ENCODE measurements at places on chromosomes 6 and 20.
A peak's percentile ranks its signal among the peaks of the same experiment; 100 is the strongest.

- DNase-seq: no peak
These were observed 79.2 kb upstream of the STMND1 start for GRCh38 chr6:17022604-17023003.

DNA sequence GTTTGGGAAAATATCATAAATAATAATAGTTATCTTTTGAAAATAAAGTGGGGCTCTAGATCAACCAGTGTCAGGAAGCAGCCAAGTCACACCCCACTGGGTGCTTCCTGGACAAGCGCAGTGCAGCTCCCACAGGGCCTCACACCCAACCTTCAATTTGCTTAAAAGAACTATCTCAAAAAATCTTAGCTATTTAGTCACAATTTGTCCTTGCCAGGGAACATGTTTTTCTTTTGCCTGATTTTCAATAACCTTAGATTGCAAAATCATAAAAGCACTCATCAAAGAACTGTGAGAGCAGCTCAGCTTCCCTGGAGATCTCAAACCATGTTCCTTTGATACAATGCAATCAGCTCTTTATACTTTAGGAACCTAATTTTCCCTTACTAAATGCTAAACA lies 1.6 kb upstream of the NCOA7 start:
- no peak for DNase-seq

DNA sequence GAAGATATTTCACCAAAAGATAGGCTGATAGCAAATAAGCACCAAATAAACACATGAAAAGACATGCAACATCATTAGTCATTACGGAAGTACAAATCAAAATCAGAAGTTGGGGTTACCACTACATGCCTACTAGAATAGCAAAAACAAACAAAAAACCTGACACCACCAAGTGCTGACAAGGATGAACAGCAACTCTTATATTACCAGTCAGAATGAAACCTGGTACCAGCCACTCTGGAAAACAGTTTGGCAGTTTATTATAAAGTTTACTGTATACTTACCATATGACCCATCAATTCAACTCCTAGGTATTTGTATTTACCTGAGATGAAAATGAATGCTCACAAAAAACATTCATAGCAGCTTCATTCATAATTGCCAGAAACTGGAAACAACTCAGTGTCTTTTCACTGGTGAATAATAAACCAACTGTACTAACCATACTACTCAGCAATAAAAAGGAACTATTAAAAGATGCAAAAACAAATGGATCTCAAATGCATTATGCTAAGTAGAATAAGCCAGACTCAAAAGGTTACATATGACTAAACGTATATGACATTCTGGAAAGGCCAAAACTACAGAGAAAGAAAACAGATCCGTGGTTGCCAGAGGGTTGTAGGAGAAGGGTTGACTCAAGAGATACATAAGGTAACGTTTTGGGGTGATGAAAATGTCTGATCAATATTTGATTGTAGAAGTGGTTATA lies 33.0 kb downstream of the NUP153 start:
- no peak for DNase-seq

- no peak for DNase-seq
These were observed 1.5 kb upstream of the GFOD1 start for GRCh38 chr6:13488896-13489237.

- no peak for DNase-seq
These were observed 129.8 kb downstream of the TPBG start for GRCh38 chr6:82493467-82493866.

GRCh38 chr20:52118016-52118623 lies 73.5 kb downstream of the ZFP64 start:
- DNase-seq: no peak

DNA sequence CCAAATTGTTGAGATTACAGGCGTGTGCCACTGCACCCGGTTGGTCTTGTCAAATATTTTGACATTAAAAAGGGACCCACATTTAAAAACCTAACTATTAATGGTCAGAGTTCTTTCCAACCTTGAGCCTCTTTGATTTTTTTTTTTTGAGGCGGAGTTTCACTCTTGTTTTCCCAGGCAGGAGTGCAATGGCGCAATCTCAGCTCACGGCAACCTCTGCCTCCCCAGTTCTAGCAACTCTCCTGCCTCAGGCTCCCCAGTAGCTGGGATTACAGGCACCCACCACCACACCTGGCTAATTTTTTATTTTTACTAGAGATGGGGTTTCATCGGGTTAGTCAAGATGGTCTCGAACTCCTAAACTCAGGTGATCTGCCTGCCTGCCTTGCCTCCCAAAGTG lies 31.3 kb downstream of the CTNNBL1 start:
- DNase-seq: no peak

DNA sequence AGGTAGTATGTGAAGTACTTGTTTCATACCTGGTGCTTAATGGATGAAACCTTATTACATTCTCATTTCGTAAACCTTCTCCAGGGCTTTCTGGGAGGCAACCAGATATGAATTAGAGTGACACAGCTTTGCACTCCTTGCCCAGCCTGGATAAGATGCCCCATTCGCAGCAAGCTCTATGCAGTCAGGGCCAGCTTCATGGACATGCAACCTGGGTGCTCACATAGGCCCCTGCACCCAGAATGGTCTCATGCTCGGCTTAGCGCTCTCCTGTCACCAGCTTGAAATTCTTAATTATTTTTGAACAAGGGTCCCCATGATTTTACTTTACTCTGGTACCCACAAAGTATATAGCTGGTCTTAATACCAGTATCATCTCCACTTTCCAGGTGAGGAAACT lies 11.3 kb upstream of the PTGIS start:
- DNase-seq: no peak

DNA sequence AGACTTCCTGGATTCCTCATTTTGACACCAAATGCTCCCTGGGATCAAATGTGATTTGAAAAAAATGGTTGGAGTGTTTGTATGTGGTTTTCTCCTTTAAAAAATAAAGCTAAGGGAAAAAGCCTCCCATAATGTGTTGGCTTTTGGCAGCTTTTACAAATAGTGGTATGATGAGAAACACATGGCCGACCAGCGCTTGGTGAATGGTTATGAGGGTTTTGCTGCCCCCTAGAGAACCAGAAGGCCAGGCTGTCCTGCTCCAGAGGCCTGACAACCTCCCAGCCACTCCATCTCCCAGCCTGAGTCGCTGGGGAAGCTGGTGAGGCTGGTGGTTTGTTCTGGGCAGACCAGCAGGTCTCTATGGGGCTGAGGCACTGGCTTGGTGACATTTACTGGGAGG lies 69.3 kb downstream of the CLIC5 start:
- peak; percentile 33 for DNase-seq

DNA sequence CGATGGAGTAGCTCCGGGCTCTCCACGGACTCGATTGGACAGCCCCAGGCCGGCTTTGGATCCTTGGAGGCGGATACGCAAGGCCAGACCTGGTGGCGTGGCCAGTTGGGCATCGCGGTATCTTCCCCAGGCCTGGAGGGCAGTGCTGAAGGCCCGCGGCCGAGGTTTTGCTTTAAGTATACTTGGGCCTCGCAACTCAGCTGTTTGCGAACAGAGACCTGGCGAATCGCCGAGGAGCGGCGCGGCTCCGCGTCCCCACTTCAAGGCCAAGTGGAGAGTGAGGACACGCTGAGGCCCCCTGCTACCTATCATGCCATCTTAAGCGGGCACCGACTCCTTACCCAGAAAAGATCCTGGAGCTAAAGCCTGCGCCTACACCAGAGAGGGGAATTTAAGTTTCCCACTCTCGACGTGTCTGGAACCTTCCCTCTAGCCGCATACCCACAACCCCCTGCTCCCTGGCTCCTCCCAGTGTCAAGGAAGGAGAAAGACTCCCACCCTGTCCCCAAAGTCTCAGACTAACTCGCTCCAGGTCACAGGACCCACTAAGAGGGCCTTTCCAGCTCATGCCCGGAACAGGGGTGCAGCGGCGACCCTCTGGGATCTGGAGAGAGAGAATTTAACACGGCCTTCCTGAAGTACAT lies 4.1 kb downstream of the LINC00237 start:
- DNase-seq: peak; percentile 57

DNA sequence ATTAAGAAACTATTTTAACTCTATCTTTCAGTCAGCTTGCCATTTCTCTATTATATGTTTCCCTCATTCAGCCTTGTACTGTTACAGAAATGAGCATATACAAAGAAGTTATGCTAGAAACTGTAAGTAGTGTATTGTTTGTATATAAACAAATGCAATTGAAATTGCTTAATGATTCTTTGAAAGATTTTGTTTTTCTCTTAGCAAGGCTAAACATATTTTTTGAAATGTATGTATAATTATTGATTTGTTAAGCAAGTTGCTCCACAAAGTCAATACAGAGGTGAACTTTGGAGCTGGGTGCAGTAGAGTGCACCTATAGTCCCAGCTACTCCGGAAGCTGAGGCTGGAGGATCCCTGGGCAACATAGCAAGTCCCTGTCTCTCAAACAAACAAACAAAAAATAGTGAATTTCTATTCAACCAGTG lies 253.6 kb downstream of the RNGTT start:
- DNase-seq: no peak

GRCh38 chr20:60512443-60512842 lies 554.2 kb downstream of the CDH26 start:
- no peak for DNase-seq

DNA sequence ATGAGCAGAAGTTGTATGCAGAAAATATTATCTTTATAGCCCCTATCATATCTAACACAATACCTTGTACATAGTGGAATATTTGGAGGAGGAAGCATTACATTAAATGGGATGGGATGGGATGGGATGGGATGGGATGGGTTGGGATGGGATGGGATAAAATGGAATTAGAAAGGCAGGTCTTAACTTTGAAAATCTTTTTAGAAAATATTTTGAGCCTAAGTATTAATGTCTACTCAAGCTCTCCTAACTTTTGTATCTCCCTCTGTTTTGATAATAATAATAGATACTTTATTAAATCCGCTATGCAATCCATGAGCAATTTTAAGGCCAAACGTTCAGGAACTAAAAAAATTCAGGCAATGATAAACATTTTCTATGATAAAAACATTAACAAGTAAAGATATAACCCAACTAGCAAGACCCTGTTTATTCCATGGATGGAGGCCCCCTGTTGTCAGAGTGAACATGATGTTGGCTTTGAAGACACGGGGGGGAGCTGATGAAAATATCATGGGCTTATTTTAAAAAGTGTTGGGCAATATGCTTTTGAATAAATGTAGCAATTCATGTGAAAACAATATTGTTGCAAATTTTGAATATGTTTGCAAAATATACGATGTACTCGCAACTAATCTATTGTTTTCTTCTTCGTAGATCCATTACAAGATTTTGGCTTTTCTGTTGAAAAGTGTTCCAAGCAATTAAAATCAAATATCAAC lies 35.9 kb downstream of the LY86 start:
- no peak for DNase-seq

Measured in right kidney (tissue), 9 donors.